ENCODE measurements at places on chromosomes 11 and 22.

DNA sequence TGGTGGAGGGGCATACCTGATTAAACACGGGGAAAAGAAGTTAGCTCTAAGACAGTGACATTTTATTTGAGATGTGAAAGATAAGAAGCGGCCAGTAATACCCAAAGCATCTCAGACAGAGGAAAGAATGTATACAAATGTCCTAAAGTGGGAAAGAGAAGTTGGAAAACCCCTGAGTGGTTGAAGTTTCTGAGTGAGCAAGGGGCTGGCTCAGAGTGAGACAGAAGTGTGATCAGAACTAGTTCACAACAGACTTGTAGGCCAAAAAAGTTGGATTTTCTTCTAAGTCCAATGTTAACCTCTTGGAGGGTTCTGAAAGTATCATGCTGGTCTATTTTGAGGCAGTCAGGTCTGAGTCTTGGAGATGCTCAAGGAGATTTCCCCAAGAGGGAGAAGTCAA is 608.7 kb downstream of the SOX6 start:
- no peak for DNase-seq

DNA sequence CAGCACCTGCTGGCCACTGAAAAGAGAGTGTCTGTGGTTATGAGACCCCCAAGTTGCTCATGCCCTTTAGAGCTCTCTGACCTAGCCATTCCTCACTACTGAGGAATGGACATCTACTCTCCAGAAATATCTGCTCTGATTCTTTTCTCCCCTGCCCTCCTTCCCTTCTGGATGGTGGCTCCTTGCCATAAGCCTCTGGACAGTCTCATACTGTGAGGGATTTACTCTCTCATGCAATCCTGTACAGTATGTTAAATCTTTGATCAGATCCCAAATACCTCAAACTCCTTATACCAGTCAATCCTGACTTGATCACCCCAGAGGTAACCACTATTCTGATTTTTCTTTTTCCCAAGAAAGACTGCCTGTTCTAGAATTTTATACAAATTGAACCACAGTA is 80.7 kb downstream of the ARHGAP20 start:
- DNase-seq, result no peak

DNA sequence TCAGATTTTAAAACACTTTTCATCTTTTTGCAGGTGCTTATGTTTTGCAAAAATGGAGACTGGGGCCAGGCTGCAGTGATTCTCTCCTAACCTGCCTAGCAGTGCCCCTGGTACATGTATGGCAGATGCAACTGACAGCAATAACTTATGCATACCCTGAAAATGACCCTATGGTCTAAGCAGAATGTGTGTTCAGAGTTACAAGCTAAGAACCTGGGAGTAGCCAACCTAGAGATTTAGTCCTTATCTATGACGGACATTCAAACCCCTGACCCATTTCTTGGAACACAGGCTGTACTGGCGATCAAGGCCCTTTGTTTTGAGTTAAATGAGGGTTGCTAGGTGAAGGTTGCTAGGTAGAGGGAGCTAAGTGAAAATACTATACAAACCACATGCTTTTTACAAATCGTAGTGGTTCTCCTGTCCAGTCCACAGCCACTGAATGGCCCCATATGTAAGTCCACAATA is 184.9 kb upstream of the SESN3 start:
- no peak for DNase-seq

- DNase-seq, result no peak
Measured at GRCh38 chr11:94181943-94182342, 53.3 kb downstream of the PANX1 start.

DNA sequence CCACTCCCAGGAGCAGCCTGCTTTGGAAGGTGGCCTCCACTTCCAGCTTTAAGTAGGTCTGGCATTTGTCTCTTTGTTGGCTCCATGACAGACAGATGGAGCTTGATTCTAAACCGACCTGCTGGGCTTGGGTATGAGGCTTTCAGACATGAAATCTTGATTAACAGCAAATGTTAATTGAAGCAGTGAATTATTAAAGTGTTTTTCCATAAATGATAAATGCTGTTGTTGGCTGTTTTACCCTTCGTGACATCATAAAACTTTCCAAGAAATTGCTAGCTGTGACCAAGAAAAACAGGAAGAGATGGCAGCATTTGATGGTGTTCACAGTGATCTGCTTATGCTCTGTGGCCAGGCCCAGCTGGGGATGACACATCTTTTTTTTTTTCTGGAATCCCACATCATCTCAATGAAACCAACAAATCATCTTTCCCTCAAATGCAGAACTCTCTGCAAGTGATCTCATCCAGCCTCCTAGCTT is 66.1 kb downstream of the RBMXL2 start:
- DNase-seq, result no peak

- no peak for DNase-seq
Measured at GRCh38 chr11:35846874-35847273, 97.0 kb upstream of the LDLRAD3 start.

DNA sequence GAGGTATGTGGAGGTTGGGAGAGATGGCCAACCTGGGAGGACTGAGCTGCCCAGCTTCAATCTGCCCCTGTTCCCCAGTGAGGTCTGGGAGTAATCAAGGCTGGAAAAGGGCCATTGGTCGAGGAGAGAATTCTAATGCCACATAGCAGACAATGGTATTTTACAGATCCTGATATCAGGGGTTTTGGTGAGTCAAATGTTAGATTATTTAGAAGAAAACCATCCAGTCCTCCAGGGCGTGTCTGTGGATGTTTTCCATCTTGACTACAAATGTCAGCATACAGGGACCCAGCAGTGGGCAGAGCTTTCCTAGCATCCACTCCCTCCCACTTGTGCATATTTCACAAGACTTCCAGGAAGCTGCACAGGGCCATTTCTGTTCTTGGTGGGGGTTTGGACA is 107.9 kb downstream of the SCN3B start:
- no peak for DNase-seq

- no peak for DNase-seq
Measured at GRCh38 chr11:41392596-41392995, 66.9 kb downstream of the LRRC4C start.

GRCh38 chr11:10601837-10602236 is 33.4 kb upstream of the LYVE1 start:
- DNase-seq, result no peak

DNA sequence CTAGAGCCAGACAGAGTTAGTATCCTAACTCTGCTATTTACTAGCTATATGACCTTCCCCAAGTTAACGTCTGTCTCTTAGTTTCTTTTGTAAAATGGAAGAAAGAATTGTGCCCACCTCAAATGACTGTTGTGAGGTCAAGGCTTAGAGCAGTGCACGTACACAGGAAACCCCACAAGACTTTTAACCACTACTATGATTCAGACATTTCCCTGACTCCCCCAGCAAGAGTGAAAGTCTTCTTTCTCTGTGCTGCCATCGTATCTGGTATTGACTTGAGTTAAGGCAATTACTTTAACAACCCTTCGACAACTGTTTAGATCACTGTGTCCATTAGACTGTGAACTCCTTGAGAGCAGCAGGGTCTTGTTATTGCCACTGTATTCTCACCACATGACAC is 2.6 kb upstream of the OR52W1 start:
- DNase-seq, result no peak

- no peak for DNase-seq
Measured at GRCh38 chr11:40722179-40722795, 737.2 kb downstream of the LRRC4C start.

GRCh38 chr11:88246696-88247095 is 71.5 kb upstream of the RAB38 start:
- DNase-seq, result no peak

DNA sequence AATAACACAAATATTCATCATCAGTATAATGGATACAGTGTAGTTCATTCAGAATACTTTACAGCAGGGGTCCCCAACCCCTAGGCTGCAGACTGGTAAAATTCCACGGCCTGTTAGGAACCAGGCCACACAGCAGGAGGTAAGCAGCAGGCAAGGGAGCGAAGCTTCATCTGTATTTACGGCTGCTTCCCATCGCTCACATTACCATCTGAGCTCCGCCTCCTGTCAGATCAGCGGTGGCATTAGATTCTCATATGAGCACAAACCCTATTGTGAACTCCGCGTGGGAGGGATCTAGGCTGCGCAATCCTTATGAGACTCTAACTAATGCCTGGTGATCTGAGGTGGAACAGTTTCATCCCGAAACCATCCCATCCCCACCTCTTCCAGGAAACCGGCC is 125.1 kb downstream of the SERGEF start:
- no peak for DNase-seq

GRCh38 chr11:122656073-122656630 is 630 bp downstream of the UBASH3B start:
- DNase-seq, result no peak

GRCh38 chr11:14114786-14115185 is 152.3 kb downstream of the SPON1 start:
- no peak for DNase-seq

DNA sequence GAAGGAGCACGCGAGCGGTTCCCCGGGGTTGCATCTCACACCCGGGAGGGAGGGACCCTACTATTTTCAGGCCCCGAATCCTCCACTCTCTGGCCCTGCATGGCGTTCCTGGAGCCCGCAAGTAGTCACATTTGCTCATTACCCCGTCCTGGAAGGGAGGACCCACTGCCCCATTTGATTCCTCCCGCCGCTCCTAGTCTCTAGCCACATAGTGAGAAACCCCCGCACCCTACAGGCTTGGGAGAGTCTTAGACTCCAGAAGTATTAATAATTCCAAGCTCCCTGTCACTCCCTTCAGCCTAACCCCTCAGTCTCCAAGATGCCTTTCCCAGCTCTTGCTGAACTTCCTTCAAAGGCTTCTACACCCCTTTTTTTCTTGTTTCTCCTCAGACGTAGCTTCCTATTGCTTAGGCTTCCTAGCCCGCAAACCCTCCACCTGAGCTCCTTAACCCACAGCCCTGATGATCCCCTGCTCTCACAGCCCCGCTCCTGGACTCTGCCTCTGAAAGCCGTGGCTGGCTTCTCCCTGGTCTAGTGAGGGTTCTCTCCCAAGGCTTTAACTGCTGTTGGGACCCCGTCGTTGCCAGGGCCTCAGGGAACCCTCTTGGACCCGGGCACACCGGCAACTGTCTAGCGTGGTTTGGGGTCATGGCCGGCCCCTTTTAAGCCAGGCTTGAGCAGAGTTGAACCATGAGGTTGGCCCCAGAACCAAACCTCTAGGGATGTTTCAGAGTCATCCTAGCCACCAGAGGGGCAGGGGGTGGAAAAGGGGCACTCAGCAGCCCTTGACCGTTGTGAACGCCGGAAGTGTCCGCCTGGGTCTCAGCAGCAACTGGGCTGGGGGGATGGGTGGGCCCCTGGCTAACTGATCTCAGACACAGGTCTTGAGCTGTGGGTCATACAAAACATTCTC is 862 bp downstream of the GGA1 start:
- DNase-seq, result no peak

GRCh38 chr22:42661985-42662831 is 13.0 kb upstream of the CYB5R3 start:
- DNase-seq, result peak; percentile 45

GRCh38 chr11:21529187-21529586 is 663.7 kb upstream of the ANO5 start:
- DNase-seq, result no peak

DNA sequence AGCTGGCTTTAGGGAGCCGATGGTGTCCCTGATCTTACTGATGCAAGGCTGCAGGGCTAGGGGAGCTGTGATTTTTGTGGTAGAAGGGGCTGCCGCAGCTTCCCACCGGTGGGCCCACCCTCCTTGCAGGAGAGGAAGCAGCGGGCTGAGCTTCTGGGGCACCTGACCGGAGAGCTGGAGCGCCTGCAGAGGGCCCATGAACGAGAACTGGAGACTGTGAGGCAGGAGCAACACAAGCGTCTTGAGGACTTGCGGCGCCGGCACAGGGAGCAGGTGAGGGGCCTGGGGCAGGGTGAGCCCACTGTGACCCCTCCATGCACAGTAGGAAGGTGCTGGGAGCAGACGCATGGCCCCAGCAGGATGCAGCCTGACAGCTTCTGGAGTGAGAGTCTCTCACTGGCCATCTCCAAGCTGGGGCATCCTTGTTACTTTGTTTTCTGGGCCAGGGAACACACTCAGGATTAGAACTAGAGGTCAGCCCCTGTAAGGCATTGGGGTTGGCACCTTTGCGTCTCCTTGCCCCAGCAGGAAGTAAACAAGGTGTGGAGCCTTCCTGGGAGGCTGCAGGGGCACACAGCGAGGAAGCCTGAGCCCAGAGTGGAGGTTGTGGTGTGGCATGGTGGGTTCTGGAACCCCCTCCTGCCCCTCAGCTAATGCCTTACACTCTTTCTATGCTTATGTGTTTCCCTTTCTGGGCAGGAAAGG is 66.7 kb downstream of the CEP164 start:
- DNase-seq, result no peak

DNA sequence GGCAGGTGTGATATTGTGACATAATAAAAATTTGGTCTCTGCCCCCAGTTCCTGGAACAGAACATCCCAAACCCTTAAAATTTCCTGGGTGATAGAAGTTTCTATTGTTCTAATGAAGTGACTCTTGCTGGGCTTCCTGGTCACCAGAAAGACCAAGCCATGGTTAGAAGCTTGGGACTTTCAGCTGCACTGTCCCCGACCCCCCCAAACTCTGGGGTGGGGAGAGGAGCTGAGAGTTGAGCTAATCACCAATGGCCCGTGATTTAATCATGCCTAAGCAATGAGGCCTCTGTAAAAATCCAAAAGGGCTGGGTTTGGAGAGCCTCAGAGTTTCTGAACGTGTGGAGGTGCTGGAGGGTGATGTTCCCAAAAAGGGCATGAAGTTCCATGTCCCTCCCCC is 54.8 kb upstream of the FTH1 start:
- no peak for DNase-seq

DNA sequence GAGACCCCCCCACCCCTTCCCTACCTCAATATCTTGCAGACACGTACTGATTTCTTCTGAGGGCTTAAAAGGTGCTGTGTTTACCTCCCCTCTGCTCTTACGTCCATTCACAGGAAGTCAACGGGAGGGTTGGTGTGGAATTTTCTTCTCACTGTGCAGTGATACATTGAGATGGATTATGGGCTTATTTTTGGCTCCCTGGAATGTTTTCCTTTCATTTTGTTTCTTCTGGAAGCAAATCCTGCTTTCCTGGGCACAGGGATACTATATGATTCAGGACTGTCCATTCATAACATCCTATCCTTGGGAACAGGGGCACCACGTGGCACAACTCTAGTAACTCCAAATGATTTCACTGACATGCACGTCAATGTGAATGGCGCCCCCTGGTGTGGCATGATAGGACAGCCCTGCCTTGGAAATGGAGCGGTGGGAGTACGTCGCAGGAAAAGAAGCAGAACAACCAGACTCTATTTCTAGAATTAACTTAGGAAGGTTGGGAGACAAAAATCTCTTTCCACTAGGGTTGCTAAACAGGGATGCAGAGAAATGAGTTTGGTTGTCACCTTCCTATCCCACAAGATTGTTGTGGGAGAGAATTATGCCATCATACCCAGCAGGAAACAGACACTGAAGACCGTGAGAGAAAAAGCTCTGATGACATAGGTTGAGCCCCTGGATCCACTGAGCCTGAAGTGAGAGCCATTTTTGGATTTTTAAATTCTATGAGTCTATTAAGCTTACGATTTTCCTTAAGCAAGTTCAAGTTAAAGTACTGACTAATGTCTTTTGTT is 146.5 kb upstream of the RAG2 start:
- DNase-seq, result peak; percentile 51

- no peak for DNase-seq
Measured at GRCh38 chr11:66967670-66968425, 7.3 kb upstream of the C11orf86 start.

- DNase-seq, result no peak
Measured at GRCh38 chr11:65412271-65413076, 10.1 kb upstream of the NEAT1 start.
